ENCODE measurements at places on chromosomes 16 and 17.

- DNase-seq = no peak
Observed at GRCh38 chr17:36686123-36686669, 84.8 kb downstream of the MRM1 start.

- DNase-seq = no peak
Observed at GRCh38 chr16:72890587-72890986, 157.3 kb downstream of the ZFHX3 start.

DNA sequence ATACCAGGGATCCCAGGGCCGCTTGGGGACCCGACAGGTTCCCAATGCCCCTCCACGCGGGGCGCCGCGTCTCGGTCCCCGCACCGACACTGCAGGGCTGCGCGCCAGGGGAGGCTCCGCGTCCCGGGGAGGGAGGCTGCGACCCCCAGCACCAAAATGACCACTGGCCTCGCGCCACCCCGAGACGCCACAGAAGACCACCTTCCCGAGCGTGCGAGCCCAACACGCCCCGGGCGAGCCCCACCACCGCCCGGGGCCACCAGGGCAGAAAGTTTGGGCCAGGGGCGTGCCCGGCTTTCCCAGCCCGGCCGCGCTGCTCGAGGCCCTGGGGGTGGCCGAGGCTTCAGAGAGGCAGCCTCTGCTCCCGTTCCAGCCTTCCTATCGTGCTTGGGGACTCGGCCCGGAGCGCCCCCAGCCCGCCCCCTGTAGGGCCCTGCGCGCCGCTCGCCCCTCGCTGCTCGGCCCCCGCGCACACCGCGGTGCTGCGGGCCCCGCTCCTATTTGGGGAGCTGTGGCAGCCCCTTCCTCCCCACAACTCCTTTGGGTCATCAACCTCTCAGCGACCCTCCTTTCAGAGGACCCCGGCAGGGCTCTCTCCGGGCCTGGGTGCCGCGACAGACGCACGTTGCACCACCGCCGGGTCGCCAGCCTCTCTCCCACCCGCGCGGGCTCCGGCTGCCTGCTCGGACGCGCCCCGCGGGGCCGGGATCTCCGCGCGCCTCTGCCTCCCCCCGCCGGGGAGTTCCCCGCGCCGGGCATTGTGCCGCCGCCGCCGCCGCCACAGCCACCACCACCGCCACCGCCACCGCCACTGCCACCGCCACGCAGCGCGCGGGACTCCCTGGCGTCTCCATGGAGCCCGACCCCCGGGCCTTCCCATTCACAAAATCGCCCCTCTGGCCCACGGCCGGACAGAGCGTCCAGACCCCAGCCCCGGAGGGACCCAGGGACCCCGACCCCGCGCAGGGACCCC is 892 bp downstream of the RBFOX3 start:
- no peak for DNase-seq

GRCh38 chr17:38540514-38541045 is 65.2 kb downstream of the SRCIN1 start:
- no peak for DNase-seq

GRCh38 chr17:61419496-61420046 is 19.9 kb downstream of the TBX2 start:
- no peak for DNase-seq

GRCh38 chr16:87407511-87408112 is 15.5 kb downstream of the MAP1LC3B start:
- DNase-seq = peak; percentile 74

Measured in left hindlimb (tissue), 1 donor.